ENCODE measurements at places on chromosomes 4 and X.

GRCh38 chr4:4541040-4541631 is 712 bp downstream of the STX18 start:
- peak; percentile 86 for DNase-seq

DNA sequence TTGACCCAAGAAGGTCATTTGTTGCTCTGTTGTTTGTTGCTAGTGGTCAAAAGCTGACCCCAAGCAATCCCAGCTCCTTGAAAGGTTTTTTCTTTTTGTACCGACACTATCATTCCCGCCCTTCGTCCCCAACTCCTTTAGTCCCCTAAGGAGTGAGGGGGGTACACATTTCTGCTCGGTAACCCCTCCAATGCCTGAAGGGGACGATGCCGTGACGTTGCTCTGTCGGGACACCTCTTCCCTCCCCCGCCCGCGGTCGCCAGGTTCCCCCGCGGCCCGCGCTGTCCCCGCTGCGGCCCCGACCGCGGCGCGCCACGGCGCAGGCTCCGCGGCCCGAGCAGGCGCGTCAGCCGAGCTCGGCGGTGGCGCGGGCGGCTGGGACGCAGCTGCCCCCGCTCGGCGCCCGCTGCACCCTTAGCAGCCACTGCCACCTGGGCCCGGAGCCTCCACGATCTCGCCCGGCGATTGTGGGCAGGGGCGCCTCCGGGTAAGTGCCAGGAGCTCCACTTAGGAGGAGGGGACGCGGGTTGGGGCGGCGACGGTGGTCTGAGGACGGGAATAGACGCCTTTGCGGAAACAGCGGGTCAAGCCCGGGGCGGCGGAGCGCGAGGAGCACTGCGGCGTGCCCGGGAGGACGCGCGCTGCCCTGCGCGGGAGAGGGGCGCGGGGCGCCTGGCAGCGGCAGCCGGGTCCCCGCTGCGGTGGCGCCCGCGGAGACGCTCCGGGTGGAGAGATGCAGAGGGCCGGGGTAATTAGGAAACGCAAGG is at the start of gene GLRB:
Gene GLRB (plus strand): TSS at position 340 of the 767 bp plus-strand sequence. CDS start 1,875 bp downstream, outside the sequence.
- DNase-seq, result peak; percentile 48

- no peak for DNase-seq
Measured at GRCh38 chrX:141952603-141953002, 48.9 kb downstream of the MAGEC1 start.

DNA sequence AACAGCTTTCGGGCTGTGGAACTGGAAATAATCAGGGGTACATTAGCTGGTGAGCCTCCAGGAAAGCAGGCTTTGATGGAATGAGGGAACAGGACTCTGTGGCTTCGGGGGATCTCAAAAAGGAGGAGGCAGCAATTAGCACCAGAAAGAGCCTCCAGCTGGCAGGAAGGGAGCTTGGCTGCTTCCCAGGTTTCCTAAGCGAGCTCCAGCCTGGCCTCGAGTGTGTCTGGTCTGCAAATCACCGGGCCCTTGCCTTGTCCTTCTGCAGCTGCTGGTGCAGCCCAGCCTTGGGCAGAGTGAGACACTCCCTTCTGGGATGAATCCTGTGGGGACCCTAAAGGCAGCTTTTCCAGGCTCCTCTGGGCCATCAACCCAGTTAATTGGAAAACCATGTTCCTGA is 10.7 kb upstream of the PDHA1 start:
- no peak for DNase-seq

GRCh38 chr4:185005219-185005819 is 13.0 kb upstream of the HELT start:
- DNase-seq, result peak; percentile 70

DNA sequence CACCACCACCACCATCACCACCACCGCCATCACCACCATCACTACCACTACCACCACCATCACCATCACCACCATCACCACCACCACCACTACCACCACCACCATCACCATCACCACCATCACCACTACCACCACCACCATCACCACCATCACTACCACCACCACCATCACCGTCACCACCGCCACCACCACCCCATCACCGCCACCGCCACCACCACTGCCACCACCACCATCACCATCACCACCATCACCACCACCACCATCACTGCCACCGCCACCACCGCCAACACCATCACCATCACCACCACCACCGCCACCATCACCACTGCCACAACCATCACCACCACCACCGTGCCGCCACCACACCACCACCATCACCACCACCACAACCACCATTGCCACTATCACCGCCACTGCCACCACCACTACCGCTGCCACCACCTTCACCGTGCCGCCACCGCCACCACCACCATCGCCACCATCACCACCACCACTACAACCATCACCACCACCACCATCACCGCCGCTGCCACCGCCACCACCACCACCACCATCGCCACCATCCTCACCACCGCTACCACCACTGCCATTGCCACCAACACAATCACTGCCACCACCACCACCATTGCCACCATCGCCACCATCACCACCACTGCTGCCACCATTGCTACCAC is 1511.3 kb upstream of the AGA start:
- no peak for DNase-seq

DNA sequence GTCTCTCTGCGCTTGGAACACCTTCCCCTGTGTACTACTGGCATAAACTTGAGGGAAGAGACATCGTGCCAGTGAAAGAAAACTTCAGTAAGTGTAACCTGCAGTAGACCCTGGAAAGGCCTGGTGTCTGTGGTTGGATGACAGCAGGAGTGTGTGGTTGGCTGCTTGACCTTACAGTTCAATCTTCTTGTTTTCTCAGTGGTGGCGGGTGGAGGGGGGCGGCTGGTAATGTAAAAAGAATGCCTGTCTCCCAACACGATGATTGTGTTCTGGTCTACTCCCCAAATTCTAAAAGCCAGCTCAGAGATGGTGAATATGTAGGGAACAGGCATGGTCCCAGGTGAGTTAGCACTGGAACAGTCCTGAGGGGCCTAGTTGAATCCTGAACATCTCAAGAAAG is 18.6 kb downstream of the PSMD10 start:
- peak; percentile 2 for DNase-seq

DNA sequence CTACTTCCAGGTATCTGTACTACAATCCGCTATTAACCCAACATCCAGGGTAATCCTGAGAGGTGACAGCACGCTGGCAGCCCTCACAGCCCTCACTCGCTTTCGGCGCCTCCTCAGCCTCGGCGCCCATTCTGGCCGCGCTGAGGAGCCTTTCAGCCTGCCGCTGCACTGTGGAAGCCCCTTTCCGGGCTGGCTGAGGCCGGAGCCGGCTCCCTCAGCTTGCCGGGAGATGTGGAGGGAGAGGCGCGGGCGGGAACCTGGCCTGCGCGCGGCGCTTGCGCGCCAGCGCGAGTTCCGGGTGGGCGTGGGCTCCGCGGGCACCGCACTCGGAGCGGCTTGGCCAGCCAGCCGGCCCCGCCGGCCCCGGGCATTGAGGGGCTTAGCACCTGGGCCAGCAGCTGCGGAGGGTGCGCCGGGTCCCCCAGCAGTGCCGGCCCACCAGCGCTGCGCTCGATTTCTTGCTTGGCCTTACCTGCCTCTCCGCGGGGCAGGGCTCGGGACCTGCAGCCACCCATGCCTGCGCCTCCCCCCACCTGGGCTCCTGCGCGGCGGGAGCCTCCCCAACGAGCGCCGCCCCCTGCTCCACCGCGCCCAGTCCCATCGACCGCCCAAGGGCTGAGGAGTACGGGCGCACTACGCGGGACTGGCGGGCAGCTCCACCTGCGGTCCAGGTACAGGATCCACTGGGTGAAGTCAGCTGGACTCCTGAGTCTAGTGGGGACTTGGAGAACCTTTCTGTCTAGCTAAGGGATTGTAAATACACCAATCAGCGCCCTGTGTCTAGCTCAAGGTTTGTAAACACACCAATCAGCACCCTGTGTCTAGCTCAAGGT is 87.3 kb downstream of the PRSS12 start:
- DNase-seq, result no peak

GRCh38 chr4:58219179-58219578 is 1109.0 kb upstream of the IGFBP7 start:
- no peak for DNase-seq

- DNase-seq, result peak; percentile 21
Measured at GRCh38 chr4:4613126-4613465, 71.2 kb upstream of the STX18 start.

DNA sequence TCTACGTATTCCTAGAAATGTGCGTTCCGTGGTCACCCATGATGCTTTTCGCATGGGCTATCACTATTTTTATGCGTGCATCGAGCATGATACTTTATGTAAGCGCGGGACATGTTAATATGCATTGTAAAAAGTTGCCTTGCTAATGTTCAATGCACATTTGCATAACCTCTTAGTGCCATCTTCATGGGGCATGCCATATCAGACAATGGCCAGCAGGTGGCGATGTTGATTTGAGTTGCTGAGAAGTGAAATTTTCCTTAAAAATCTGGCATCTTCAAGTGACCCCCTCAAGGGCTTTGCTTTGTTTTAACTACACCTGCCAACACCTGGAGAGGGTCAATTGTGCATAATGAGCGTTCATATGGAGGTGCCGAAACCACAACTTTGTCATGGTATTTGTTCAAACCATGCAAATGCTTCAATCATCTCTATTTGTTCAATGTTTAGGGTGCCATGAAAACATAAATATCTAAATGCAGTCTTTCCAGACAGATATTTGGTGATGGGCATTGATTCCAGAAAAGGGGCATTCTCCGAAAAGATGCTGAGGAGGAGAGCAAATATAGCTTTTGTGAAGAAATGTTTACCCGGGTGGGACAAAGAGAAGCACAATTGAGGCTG is 833.9 kb upstream of the PRKX start:
- DNase-seq, result peak; percentile 32

DNA sequence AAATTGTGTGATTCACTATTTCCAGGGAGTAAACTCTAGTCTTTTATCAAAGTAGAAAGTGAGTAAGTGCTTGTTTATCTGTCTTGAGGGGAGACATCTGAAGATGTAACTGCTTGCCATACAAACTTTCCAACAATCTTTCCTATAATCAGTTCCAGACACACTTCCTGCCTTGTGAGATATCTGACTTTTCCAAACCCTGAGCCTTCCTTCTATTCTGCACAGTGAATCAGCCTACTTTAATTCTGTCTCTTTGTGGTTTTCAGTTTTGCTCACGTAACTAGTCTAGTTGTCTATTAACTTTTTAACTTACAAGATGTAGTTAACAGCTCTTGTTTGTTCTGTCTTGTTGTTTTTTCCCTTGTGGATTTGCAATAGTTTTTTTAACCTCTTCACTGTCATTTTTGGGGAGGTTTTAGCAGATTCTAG is 947.8 kb downstream of the C4orf33 start:
- peak; percentile 4 for DNase-seq

- peak; percentile 30 for DNase-seq
Measured at GRCh38 chrX:72272868-72273267, 4.2 kb downstream of the RPS4X start.
